Body of pancreas (tissue), 4 donors: ENCODE measurements at places on chromosomes 2 and 18.
A peak's percentile ranks its signal among the peaks of the same experiment; 100 is the strongest.

DNA sequence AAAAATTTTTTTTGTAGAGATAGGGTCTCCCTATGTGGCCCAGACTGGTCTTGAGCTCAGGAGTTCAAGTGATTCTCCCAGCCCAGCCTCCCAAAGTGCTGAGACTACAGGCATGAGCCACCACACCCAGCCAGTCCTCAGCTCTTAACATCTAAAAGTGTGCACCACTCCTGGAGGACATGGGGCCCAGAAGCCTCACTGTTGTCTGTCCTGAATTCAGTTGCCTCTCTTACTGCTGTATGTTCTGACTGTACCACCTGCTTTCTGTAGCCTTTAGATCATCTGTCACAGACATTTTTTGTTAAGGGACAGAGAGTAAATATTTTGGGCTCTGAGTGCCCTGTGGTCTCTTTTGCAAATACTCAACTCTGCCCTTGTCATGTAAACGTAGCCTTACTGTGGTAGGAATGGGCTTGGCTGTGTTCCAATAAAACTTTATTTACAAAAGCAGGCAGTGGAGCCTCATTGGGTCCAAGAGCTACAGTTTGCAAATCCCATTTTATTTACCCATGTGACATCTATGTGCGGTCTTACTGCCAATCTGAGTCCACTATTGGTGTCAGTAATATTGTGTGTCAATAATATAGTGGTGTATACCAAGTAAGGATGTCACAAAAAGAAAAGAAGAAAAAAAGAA, 38.1 kb downstream of the TMEM37 start:
- no peak overlapping the region for H3K27ac ChIP-seq
- no peak for DNase-seq
- H3K4me3 ChIP-seq, result no peak overlapping the region
- no peaks in the 10 kb centered on the region for H3K27me3 ChIP-seq

DNA sequence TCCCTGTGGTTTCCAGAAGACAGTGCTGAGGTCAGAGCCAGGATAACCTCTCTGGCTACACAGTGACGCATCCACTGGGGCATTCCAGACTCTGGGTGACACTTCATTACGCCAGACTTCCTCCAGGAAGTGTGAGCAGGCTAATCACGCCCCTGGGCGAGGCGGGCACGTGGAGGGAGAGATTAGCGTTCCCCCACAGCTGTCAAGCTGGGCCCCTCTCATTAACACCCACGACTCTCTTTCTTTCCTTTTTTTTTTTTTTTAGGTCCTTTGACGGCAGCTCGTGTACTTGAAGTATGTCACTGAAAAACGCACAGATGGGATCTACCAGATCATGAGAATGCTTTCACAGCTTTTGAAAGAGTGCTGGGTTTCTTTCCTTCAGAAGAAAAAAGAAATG, 274.6 kb downstream of the AFF3 start:
- no peak for DNase-seq
- H3K36me3 ChIP-seq, result no peaks in the 10 kb centered on the region
- H3K4me1 ChIP-seq, result no peaks in the 10 kb centered on the region
- no peaks in the 10 kb centered on the region for H3K27me3 ChIP-seq
- no peak overlapping the region for H3K4me3 ChIP-seq
- no peak overlapping the region for H3K27ac ChIP-seq

DNA sequence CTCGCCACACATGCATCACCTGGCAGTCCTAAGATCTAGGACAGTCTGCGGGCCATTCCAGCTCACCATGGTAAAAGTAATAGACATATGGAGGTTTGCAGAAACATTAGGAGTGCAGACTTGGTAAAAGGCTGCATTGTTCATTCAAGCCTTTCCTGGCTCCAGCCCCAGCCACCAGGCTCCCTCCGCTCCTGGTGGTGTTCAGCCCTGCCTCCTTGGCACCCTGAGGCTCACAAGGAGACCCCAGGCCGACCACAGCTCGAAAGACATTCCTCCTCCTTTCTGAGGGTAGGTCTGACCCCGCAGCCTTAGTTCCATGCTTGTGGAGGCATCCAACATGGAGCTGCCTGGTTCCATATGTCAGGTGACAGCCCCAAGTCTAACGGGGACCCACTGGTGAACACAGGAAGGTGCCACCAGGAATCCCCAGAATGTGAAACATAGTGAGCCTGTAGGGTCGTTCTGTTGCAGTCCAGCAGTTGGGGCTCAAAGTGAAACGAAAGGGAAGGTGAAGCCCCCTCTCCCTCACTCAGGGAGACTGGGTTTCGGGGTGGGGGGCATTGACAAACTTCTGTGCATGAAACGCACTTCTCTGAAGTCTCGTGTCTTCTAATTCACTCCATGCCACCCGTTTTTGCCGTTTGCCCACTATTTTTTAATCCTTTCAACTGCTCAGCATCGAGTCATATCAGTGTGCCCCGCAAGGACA, 5.0 kb upstream of the SP100 start:
- peak overlapping the region; percentile 78 for H3K27ac ChIP-seq
- no peaks in the 10 kb centered on the region for H3K36me3 ChIP-seq
- H3K27me3 ChIP-seq, result no peaks in the 10 kb centered on the region
- H3K4me3 ChIP-seq, result peak overlapping the region; percentile 66
- H3K4me1 ChIP-seq, result peaks cover 21% of the 10 kb centered on the region
- DNase-seq, result no peak

DNA sequence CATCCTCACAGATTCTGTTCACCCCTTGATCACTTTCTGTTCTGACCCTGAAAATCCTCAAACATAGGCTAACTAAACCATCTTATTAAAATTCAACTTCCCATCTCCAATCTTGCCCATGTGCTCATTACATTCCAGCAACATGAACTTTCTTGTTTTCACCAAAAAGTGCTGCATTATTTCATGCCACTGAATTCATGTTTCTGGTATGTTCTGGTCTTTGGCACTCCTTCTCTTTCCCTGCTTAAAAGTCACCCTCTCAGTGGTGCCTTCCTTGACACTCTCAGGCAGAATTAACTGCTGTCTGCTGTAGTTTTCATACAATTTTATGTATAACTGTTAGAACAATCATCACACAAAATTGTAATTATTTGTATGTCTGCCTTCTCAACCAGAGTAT, 247.7 kb upstream of the RBMS1 start:
- H3K36me3 ChIP-seq, result no peaks in the 10 kb centered on the region
- no peak for DNase-seq
- no peak overlapping the region for H3K27ac ChIP-seq

DNA sequence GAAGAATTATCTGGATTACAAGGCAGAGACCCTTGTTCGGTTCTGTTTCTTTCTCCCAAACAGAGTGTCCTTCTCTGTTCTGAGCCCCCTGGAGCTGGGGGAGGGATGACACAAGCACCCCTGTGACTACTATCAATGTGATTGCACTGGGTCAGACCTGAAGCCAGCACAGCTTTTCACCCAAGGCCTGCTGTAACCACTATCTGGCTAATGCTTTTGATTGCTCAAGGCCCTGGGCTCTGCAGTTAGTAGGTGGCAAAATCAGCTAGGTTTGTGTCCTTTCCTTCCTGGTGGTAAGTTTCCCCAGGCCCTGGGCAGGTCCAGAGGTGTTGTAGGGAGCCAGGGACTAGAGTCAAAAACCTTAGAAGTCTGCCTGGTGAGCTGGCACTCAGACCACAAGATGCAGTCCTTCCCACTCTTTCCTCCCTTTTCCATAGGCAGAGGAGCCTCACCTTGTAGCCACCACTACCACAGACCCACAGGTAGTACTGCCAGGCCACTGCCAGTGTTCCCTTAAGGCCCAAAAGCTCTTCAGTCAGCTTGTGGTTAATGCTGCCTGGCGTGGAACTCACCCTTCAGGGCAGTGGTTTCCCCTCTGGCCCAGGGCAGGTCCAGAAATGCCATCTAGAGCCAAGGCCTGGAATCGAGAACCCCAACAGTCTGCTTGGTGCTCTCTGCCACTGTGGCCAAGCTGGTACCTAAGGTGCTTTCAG, 83.0 kb downstream of the FAM117B start:
- no peak for DNase-seq
- no peak overlapping the region for H3K27ac ChIP-seq
- no peaks in the 10 kb centered on the region for H3K4me1 ChIP-seq
- H3K4me3 ChIP-seq, result no peak overlapping the region
- H3K27me3 ChIP-seq, result no peaks in the 10 kb centered on the region

- H3K4me3 ChIP-seq, result no peak overlapping the region
- no peak for DNase-seq
- H3K36me3 ChIP-seq, result no peaks in the 10 kb centered on the region
- H3K4me1 ChIP-seq, result no peaks in the 10 kb centered on the region
Measured at GRCh38 chr2:237200462-237200861, 114.8 kb downstream of the COPS8 start.

DNA sequence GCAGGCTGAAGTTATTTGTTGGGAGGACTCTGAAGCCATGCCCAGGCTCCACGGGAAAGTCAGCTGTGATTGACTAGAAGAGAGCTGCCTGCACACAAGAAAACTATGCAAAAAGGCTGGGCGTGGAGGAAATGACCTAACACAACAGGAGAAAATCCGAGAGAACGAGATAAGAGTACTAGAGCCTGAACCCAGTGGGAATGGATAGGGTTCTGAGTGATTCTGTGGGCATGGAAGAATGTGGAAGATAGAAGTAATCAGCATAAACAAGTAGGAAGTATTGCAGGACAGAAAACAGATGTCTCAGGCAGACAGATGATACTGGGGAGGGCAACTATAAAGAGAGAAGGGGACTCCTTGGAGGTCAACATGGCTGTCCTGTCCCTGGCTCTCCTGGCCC, 12.1 kb upstream of the COPS8 start:
- H3K4me1 ChIP-seq, result peaks cover 8% of the 10 kb centered on the region
- H3K36me3 ChIP-seq, result no peaks in the 10 kb centered on the region
- no peaks in the 10 kb centered on the region for H3K27me3 ChIP-seq
- no peak for DNase-seq
- no peak overlapping the region for H3K4me3 ChIP-seq

- H3K4me1 ChIP-seq, result peaks cover 20% of the 10 kb centered on the region
- H3K27me3 ChIP-seq, result no peaks in the 10 kb centered on the region
- no peak overlapping the region for H3K4me3 ChIP-seq
- peak; percentile 16 for DNase-seq
Measured at GRCh38 chr18:35158728-35159450, 81.9 kb upstream of the ZNF397 start.

GRCh38 chr2:170818752-170819470, 2.2 kb downstream of the GAD1 start:
- DNase-seq, result no peak
- H3K4me3 ChIP-seq, result no peak overlapping the region
- H3K36me3 ChIP-seq, result no peaks in the 10 kb centered on the region
- H3K27ac ChIP-seq, result no peak overlapping the region
- peaks cover 72% of the 10 kb centered on the region for H3K4me1 ChIP-seq

- DNase-seq, result no peak
- peaks cover 1% of the 10 kb centered on the region for H3K36me3 ChIP-seq
- H3K27me3 ChIP-seq, result no peaks in the 10 kb centered on the region
- no peaks in the 10 kb centered on the region for H3K4me1 ChIP-seq
- H3K27ac ChIP-seq, result no peak overlapping the region
- no peak overlapping the region for H3K4me3 ChIP-seq
Measured at GRCh38 chr2:219142329-219142728, 18.3 kb downstream of the NHEJ1 start.

- H3K27ac ChIP-seq, result no peak overlapping the region
- no peaks in the 10 kb centered on the region for H3K27me3 ChIP-seq
- DNase-seq, result no peak
- no peak overlapping the region for H3K4me3 ChIP-seq
- H3K36me3 ChIP-seq, result no peaks in the 10 kb centered on the region
- peaks cover 26% of the 10 kb centered on the region for H3K4me1 ChIP-seq
Measured at GRCh38 chr18:56188529-56189275, 449.7 kb downstream of the TXNL1 start.

- H3K4me3 ChIP-seq, result no peak overlapping the region
- H3K27me3 ChIP-seq, result no peaks in the 10 kb centered on the region
- peaks cover 34% of the 10 kb centered on the region for H3K4me1 ChIP-seq
- H3K36me3 ChIP-seq, result no peaks in the 10 kb centered on the region
Measured at GRCh38 chr2:124877141-124877577, 852.1 kb downstream of the CNTNAP5 start.

- no peak for DNase-seq
- H3K27me3 ChIP-seq, result no peaks in the 10 kb centered on the region
- no peak overlapping the region for H3K27ac ChIP-seq
- H3K4me3 ChIP-seq, result no peak overlapping the region
Measured at GRCh38 chr2:209431701-209432100, 7.9 kb downstream of the MAP2 start.

GRCh38 chr2:124485659-124486058, 460.6 kb downstream of the CNTNAP5 start:
- H3K27me3 ChIP-seq, result no peaks in the 10 kb centered on the region
- DNase-seq, result no peak
- H3K27ac ChIP-seq, result no peak overlapping the region
- no peak overlapping the region for H3K4me3 ChIP-seq
- no peaks in the 10 kb centered on the region for H3K36me3 ChIP-seq

DNA sequence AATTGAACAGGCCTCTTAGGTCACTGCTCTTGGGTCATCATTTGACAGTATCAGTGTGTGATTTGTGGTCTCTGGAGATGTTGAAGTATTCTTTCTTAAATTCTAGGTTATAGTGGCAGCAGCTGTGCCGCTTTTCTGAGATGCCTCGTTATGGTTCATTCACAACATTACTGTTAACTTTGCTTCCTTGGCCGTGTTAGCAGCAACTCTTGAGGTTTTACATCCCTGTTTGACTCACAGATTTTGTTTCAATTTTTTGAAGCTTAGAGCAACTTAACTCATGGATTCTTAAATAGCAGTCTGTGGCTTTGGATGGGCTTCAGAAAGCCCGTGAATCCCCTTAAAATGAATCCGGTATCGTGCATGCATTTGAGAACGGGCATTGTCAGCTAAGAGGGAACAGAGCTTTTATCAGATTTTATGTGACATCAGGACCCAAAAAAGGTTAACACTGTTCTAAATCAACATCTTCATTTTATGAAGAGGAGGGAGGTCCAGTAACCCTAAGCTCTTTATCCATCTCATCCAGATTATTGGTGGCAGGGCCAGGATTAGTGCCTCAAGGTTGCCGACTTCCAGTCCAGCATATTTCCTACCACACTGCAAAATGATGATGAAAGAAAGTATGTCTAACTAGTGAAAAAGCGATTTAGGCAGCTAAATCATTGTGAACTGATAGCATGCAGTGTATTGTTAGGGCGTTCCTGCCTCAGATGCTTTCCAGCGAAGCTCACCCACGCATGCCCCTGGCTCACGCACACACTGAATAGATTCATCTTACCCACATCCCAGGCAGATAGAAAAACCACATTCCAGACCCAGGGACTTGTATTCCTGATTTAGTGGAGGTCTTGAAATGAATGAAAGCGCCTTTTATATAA, 5.1 kb downstream of the TRIB2 start:
- H3K4me3 ChIP-seq, result no peak overlapping the region
- DNase-seq, result no peak
- no peaks in the 10 kb centered on the region for H3K27me3 ChIP-seq
- no peak overlapping the region for H3K27ac ChIP-seq
- peaks cover 21% of the 10 kb centered on the region for H3K4me1 ChIP-seq

GRCh38 chr2:20425371-20425881, 21.4 kb upstream of the RHOB start:
- DNase-seq, result no peak
- H3K27me3 ChIP-seq, result no peaks in the 10 kb centered on the region

- H3K36me3 ChIP-seq, result no peaks in the 10 kb centered on the region
- H3K4me1 ChIP-seq, result peaks cover 11% of the 10 kb centered on the region
- no peaks in the 10 kb centered on the region for H3K27me3 ChIP-seq
- no peak overlapping the region for H3K4me3 ChIP-seq
- H3K27ac ChIP-seq, result no peak overlapping the region
Measured at GRCh38 chr2:15726321-15727057, 134.8 kb downstream of the DDX1 start.

- H3K36me3 ChIP-seq, result no peaks in the 10 kb centered on the region
- no peaks in the 10 kb centered on the region for H3K27me3 ChIP-seq
- H3K4me1 ChIP-seq, result no peaks in the 10 kb centered on the region
- H3K27ac ChIP-seq, result no peak overlapping the region
Measured at GRCh38 chr2:143160732-143161707, 31.8 kb downstream of the ARHGAP15 start.
